ENCODE measurements at places on chromosomes 1 and 21.

DNA sequence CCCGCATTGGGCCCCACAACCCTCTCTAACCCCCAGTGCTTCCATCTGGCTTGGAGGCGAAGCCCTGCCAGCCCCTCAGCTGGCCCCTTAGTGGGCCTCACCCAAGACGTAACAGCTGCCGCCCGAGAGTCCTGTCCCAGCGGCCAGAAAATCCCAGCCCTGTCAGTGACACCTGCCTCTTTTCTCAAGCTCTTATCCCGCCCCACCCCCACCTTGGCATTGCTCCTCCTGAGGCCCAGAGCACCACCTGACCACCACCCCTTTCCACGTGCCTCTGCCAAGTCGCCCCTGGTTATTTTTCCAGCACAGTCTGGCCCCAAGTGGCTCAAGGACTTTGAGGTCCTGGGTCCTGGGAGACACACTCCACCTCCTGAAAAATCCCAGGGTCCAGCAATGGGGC, 5.9 kb upstream of the CTRC start:
- no peak for DNase-seq

- peak; percentile 12 for DNase-seq
Measured at GRCh38 chr1:149917571-149918144, at the start of gene SV2A. Gene SV2A (minus strand): TSS chr1:149917844. CDS start chr1:149913840, 4,004 bp downstream.

DNA sequence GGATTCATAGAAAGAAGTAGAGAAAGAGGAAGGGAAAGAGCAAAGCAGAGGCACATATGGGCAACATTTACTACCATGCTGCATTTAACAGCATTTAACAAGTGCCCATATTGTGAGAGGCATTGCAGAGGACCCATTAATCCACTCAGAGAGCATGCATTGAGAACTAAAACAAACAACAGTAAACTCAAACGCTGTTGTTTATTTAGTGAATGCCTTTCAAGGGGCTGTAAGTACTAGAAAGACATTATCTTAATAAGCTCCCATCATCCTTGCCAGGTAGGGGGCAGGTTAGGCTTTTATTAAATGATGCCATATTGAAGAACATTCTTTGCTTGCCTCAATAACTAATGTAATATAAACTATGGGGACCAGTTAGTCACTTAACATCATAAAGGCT, 254.3 kb upstream of the DAB1 start:
- DNase-seq = no peak

DNA sequence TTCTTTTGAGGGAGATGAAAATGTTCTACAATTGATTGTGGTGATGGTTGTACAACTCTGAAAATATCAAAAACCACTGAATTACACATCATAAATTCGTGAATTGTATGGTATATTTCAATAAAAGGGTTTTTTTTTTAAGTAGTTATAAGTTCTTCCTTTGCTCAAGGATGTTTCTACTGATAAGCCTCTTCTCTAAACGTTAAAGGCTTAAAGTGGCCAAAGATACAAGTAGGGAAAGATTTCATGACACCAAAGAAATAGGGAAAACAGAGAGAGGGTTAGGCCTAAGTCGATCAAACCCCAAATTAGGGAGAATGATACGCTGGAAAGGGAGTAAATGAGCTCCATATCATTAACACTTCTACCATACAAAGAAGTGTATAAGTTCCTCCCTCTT, 4.1 kb downstream of the KDM5B start:
- no peak for DNase-seq

- DNase-seq = peak; percentile 34
Measured at GRCh38 chr1:69567652-69568420, at the start of gene LRRC7. Gene LRRC7 (plus strand): TSS chr1:69567922. CDS start chr1:69568640, 718 bp downstream.

GRCh38 chr1:41341772-41342562, 19.3 kb upstream of the FOXO6 start:
- no peak for DNase-seq
